ENCODE measurements at places on chromosomes 3 and 15.

- DNase-seq: no peak
Observed at GRCh38 chr3:111904376-111905241, 45.5 kb downstream of the PHLDB2 start.

GRCh38 chr3:163572856-163573255 is 1505.4 kb downstream of the SI start:
- no peak for DNase-seq

GRCh38 chr3:21294768-21295167 is 456.2 kb downstream of the ZNF385D start:
- no peak for DNase-seq

GRCh38 chr15:61671736-61672135 is 388.5 kb downstream of the VPS13C start:
- DNase-seq: no peak

DNA sequence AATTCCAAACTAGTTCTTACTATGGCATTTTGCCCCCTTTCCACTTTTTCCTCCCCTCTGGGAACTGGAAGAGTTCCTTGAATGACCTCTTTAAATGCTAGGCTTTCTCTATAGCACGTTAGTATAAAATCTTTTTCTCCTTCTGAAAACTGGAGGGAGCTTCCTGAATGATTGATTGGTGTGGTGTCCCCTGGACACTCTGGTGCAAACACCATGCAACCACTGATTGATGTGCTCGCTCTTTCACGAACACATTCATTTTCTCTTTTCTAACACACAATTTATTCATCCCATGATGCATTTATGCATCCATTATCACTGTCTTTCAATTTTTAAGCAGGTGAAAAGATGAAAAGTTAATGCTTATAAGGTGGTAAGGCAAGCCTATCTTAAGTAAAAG is 159.1 kb upstream of the NANOGP8 start:
- DNase-seq: no peak

DNA sequence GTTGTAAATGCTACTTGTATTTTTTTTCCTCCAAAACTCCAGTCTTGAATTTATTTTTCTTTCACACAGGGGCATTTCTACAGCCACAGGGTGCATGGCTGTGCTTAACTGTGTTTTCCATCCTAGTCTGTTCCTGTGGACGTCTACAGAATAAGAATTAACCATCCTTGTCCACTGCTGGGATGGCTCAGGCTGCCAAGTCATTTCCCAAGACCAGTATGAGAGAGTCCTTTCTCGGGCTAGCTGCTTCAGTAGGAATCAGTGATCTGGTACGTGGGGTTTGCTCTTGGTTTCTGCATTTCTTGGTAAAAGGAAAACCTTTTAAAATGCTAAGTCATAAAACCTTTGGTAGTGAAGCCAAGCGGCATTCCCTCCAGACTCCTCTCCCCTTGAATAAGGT is 29.8 kb downstream of the CHDH start:
- DNase-seq: peak; percentile 34

DNA sequence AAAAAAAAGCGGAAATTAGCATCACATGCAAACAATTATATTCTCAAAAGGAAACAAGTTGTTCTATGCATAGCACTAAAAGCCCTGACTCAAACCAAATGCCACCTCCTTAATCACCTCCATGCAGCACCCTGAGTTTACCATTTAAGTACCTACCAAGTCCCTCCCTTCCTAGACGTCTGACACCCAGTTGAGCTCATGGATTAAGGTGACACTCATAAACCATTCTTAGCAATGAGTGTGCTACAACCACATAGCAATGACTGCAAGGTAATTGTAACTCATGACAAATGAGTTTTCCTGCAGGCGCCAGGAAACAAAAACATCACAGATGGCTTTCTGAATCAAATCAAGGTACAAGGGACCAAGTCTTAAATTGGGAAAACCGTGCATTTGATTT is 32.0 kb downstream of the WWTR1 start:
- no peak for DNase-seq

GRCh38 chr3:3705090-3705775 is 94.0 kb upstream of the LRRN1 start:
- peak; percentile 67 for DNase-seq

DNA sequence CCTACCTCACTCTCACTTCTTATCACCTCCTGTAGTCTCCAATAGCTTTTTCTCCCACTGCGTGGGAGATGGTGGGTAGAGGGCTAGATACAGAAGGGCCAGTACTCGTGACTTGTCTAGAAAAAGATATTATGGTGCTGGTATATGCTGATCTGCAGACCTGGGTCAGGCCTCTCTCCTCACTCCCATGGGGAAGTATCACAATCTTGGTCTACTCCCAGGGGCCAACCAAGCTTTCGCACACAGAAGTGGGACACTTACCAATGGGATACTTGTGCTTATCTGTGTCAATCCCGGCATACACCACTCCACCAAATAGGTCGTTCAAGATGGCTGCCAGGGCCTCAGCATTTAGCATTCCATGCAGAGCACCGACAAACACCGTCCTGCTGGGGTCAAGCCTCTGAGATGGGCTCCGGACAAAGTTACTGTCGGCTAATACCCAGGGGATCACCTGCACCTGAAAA is 9.0 kb upstream of the RPS17 start:
- no peak for DNase-seq

DNA sequence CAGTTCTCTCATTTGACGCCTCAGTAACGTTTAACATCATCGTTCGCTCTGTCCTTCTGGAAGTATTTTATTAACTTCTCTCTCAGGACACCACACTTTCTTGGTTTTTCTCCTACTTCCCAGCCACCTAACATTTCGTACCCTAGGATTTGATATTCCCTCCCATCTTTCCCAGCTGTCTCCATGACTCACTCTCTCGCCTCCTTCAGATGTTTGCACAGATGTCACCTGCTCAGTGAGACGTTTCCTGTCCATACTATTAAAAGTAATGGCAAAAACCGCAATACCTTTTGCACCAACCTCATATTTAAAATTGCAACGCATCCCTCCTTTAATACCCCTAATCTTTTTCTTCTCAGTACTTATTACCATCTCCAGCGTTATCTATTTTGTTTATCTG is 62.1 kb upstream of the SPRED1 start:
- no peak for DNase-seq

- no peak for DNase-seq
Observed at GRCh38 chr3:185207931-185208746, 45.7 kb downstream of the EHHADH start.

- no peak for DNase-seq
Observed at GRCh38 chr15:67180514-67181191, 73.8 kb downstream of the AAGAB start.

GRCh38 chr15:101501703-101502373 is 12.3 kb upstream of the PCSK6 start:
- DNase-seq: no peak

- no peak for DNase-seq
Observed at GRCh38 chr3:124800511-124801258, 70.4 kb downstream of the UMPS start.

DNA sequence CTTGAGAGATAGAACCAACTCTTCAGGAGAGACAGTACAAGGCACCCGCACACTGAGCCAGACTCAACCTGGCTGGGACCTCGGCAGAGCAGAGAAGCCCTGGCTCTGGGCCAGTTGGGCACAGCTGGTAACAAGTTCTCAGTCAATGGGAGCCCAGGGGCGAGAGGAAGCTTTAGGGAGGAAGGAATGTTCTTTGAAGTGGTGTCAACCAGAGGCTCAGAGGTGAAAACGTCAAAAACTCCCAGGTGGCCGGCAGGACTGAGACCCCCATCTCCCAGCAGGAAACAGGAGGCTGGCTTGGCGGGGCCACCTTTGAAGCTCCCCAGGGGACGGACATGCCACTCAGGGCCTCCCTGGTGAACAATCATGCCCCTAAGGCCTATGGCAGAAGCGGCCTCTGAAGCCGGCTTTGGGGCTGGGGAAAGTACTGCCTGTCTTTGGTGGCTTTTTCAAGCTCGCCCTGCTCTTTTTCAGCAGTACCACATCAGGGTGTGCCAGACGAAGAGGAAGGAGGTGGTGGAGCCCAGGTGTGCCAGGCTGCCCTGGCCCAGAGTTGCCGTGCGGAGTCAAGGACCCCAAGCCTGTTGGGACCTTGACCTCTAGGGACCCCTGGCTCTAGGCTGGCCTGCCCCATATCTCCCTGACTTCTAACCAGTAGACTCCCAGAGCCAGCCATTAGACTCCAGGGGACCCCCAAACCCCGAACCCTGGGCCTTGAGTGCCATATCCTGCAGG is 16.7 kb upstream of the TBC1D21 start:
- DNase-seq: no peak

- peak; percentile 83 for DNase-seq
Observed at GRCh38 chr15:73700041-73700842, 16.1 kb downstream of the CD276 start.

Measured in putamen (tissue), 1 donor.